ENCODE measurements at places on chromosomes 5 and 9. TPM values are rescaled to one million over a fixed set of nuclear protein-coding genes. Genes with fewer than 3 reads are reported as not detected.

DNA sequence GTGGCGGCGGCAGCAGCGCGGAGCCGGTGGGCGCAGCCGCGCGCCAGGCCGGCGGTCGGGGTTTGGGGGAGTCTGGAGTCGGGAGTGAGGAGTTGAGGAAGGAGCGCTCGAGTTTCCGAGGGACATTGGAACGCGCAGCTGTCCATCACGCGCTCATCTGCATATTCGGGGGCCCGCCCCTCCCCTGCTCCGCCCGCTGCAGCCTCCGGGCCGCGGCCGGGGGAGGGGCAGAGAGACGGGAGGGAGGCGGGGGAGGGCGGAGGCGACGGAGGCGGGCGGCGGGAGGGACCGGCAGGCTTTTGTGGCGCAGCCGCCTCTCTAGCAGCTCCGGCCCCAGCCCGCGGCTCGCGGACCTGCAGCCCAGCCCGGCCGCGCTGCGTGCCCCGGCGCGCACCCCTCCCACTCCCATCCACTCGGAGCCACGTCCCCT lies at the start of gene IRX2:
Gene IRX2, minus strand, starts transcription at position 86 of the 430 bp plus-strand sequence. CDS start 264 bp downstream, outside the sequence.
- peak; percentile 77 for DNase-seq
- H3K27me3 ChIP-seq: peaks cover 11% of the 10 kb centered on the region
- no peaks in the 10 kb centered on the region for H3K36me3 ChIP-seq
- H3K27ac ChIP-seq: no peak within 1 kb of the TSS
- peaks cover 34% of the 10 kb centered on the region for H3K4me1 ChIP-seq
- peak within 1 kb of the TSS; percentile 28 for H3K4me3 ChIP-seq

GRCh38 chr9:129333617-129334104 lies 155.6 kb upstream of the IER5L start:
- peak overlapping the region; percentile 94 for H3K27ac ChIP-seq
- H3K36me3 ChIP-seq: no peaks in the 10 kb centered on the region
- no peaks in the 10 kb centered on the region for H3K27me3 ChIP-seq
- H3K4me3 ChIP-seq: no peak overlapping the region
- H3K4me1 ChIP-seq: peaks cover 57% of the 10 kb centered on the region

- H3K4me1 ChIP-seq: no peaks in the 10 kb centered on the region
- no peaks in the 10 kb centered on the region for H3K27me3 ChIP-seq
- no peak overlapping the region for H3K4me3 ChIP-seq
- no peak overlapping the region for H3K27ac ChIP-seq
Observed at GRCh38 chr9:25322142-25322541, 356.1 kb downstream of the TUSC1 start.

GRCh38 chr9:117080765-117081390 lies 334.0 kb downstream of the ASTN2 start:
- no peaks in the 10 kb centered on the region for H3K4me1 ChIP-seq
- no peak overlapping the region for H3K4me3 ChIP-seq
- no peaks in the 10 kb centered on the region for H3K27me3 ChIP-seq
- H3K27ac ChIP-seq: no peak overlapping the region
- no peaks in the 10 kb centered on the region for H3K36me3 ChIP-seq
- no peak for DNase-seq

- no peak for DNase-seq
- no peak overlapping the region for H3K27ac ChIP-seq
- H3K4me3 ChIP-seq: no peak overlapping the region
- no peaks in the 10 kb centered on the region for H3K36me3 ChIP-seq
Observed at GRCh38 chr5:33332804-33333203, 108.0 kb upstream of the TARS1 start.

DNA sequence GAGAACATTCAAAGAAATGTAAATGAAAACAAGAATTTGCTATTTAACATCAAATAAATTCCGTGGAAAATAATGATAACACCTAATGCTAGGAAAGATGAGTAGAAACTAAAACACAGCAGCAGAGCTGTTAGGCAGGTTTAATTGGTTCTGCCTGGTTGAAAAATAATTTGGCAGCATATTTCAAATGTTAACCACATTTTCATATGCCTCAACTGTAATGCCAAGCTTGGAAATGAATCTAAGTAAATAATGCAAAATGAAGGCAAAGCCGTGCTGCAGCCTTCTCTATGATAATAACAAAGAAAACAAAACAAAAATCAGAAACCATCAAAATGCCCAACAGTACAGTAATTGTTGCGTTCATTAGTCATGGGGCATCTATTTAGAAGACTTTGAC lies 79.9 kb upstream of the MSX2 start:
- H3K27ac ChIP-seq: no peak overlapping the region
- no peaks in the 10 kb centered on the region for H3K36me3 ChIP-seq
- H3K4me3 ChIP-seq: no peak overlapping the region
- H3K27me3 ChIP-seq: no peaks in the 10 kb centered on the region
- no peaks in the 10 kb centered on the region for H3K4me1 ChIP-seq

DNA sequence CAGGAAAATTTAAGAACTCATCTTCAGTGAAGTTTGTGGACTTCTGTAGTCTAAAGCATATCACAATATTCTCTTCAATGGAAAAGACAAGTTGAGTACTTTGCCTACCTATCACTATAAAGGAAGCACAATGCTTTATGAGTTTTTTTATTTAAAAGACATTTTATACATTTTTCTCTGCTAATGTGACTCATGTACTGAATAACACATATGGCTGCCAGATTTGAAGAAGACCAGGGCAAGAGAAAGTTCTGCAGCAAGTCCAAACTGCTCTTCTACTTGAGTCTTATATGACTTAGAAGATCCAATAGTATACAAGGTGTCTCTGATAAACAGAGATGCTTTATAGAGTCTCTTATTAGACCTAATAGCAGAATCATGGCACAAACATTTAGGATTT lies 978.4 kb downstream of the TLE4 start:
- no peak for DNase-seq
- H3K36me3 ChIP-seq: no peaks in the 10 kb centered on the region
- H3K27me3 ChIP-seq: no peaks in the 10 kb centered on the region
- no peak overlapping the region for H3K4me3 ChIP-seq
- H3K27ac ChIP-seq: no peak overlapping the region

GRCh38 chr5:160133071-160133917 lies 14.0 kb upstream of the PWWP2A start:
- peak; percentile 50 for DNase-seq
- H3K4me3 ChIP-seq: no peak overlapping the region
- H3K27ac ChIP-seq: peak overlapping the region; percentile 9
- H3K36me3 ChIP-seq: no peaks in the 10 kb centered on the region

PRRX2 gene
- 10.6 TPM for total RNA-seq

DNA sequence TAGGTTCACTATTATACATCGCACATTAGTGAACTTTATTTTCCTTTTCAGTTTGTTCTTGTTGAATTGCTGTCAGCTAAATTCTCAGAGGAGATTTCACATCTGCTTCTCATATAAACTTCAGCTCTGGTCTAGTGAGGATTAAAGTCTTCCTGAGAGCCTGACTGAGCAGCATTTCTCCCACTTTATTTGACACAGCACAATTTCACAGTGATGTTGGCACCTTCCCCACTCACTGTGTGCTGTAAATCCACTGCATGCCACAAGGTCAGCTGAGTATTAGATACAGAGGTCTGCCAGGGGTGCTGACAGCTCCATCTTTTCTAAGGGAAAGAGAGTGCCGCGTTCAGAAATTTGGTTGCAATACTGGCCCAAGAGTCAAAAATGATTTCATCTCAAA lies 567.4 kb downstream of the PRR16 start:
- no peaks in the 10 kb centered on the region for H3K27me3 ChIP-seq
- no peaks in the 10 kb centered on the region for H3K36me3 ChIP-seq
- H3K4me1 ChIP-seq: no peaks in the 10 kb centered on the region
- peak; percentile 61 for DNase-seq
- H3K27ac ChIP-seq: no peak overlapping the region

COL23A1 gene
- 76.6 TPM for total RNA-seq

GRCh38 chr5:54820346-54821134 lies 164.9 kb downstream of the ESM1 start:
- no peak overlapping the region for H3K27ac ChIP-seq
- no peaks in the 10 kb centered on the region for H3K27me3 ChIP-seq
- no peaks in the 10 kb centered on the region for H3K4me1 ChIP-seq
- no peak for DNase-seq

PGM5 gene
- total RNA-seq: 21.4 TPM

- H3K27me3 ChIP-seq: no peaks in the 10 kb centered on the region
- no peaks in the 10 kb centered on the region for H3K36me3 ChIP-seq
- no peak overlapping the region for H3K27ac ChIP-seq
- peaks cover 8% of the 10 kb centered on the region for H3K4me1 ChIP-seq
- H3K4me3 ChIP-seq: no peak overlapping the region
Observed at GRCh38 chr5:171907725-171908343, 98.6 kb downstream of the FBXW11 start.
